ENCODE measurements at places on chromosomes 3 and 15.
A peak's percentile ranks its signal among the peaks of the same experiment; 100 is the strongest.

DNA sequence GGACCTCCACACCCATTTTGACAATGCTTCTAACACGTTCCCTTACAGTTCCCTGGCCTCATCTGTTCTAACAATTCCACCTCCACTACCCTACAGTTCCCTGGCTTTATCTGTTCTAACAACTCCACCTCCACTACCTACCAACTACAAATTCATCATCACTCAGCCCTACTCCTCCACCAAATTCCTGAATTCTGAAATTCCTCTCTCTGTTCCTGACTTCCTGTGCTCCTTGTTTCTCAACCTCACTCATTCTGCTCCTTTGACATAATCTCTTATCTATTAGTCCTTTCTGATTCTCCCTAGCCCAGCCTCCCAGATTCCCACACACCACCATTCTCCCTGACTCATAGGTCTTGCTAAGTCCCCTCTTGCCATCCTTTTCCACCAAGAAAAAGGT lies 22.5 kb downstream of the UPK1B start:
- DNase-seq: no peak

DNA sequence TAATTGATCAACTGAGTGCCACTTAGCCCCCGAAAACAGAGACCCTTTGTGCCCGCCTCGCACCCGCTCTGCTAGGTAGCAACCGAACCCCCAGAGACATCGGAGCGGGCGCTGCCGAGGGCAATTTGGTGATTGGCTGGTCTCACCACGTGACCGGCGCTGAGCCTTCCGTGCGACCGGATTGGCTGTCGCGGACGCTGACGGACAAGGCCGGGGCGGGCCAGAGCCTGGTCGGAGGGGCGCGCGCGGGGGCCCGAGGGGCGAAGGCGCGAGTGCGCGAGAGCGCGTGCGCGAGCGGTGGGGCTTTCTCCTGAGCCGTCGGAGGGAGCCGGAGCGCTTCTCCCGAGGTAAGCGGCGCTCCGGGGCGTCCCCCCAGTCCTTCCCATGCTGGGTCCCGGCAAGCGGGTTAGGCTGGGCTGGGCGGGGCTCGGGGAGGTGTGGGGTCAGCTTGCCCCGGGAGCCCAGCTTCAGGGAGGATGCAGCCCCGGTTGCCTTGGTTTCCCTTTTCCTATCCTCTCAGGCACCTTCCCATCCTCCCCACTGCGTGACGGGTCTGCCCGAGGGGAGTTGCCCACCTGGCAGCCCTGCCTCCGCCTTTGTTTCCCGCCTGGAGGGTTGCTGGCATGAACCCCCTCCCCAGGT lies at the start of gene TMEM108:
TMEM108 (plus strand) TSS at position 303 of the 642 bp plus-strand sequence.
- peak; percentile 91 for DNase-seq

- no peak for DNase-seq
Observed at GRCh38 chr3:194306109-194306686, 44.9 kb downstream of the CPN2 start.

DNA sequence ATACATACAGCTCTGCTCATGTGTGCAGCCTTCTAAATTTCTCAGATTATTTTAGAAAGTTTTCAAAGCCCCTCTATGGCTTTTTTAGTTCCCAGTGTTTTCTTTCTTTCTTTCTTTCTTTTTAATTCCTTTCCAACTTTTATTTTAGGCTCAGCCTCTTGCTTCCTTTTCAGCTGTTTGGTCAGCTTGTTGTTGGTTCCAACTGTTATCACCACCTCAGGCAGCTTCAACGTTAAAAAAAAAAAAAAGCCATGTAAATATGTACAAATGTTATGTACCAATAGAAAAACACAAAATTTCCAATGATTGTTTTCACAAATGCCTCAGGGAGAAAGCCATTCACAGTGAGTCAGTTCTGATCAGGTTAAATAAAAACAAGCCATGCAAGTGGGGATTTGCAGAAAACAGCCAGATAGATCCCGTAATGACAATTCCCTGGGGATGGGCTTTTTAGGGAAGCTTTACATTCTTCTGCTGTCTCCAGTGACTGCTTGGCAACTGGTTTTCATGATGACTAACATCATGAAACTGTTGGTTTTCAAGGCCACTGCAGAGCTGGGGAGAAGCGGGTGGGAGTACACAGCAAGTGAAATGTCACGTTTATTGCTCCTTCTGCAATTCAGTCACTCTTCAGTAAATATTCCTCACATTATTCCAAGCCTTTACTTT lies 908.4 kb downstream of the EPHA3 start:
- no peak for DNase-seq

DNA sequence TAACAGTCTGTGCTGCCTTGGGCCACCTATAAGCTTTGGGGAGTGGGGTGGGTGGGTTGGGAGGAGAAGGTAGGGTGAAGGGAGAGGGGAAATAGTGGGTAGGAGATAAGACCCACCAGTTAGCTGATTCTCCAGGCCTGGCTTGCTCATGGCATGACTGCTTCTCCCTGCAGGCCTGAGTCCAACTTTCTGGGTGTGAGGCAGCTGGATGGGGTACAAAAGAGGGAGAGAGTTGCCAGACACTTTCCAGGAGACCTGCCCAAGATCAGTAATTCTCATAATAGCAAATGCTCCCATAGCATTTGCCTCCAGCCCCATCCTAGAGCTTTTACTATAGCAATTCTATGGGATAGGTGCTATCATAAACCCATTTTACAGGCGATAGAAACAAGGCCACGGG lies 7.7 kb downstream of the CGNL1 start:
- no peak for DNase-seq

GRCh38 chr3:173045770-173046382 lies 95.2 kb downstream of the SPATA16 start:
- DNase-seq: no peak

GRCh38 chr3:88046766-88047165 lies 12.0 kb downstream of the CGGBP1 start:
- no peak for DNase-seq

DNA sequence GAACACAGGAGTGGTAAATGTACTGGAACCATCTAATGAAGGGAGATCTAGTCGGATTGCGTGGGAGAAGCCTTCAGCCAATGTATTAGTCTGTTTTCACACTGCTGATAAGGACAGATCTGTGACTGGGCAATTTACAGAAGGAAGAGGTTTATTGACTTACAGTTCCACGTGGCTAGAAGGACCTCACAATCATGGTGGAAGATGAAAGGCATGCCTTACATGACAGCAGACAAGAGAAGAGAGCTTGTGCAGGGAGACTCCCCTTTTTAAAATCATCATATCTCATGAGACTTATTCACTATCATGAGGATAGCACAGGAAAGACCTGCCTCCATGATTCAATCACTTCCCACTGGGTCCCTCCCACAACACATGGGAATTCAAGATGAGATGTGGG lies 17.0 kb downstream of the HRG start:
- no peak for DNase-seq

- no peak for DNase-seq
Observed at GRCh38 chr3:156803952-156804741, 22.0 kb upstream of the LEKR1 start.

DNA sequence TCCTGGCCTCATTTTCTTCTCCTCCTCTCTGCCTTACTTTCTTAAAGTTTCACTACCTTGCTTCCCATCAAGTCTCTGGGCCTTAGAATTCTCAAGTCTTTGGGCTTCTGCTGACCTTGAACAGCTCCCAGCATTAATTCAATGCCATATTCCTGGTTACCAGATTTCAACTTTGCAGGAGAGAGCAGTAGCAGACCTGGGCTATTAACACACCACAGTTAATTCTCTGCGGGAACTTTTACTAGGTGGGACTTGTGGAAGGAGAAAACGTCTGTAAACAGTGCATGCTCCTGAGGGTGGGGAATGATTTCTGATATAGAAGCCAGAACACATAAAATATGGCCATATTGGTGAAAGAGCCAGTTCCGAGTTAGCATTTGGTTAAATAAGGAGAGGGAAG lies 214.6 kb downstream of the MEIS2 start:
- no peak for DNase-seq

- DNase-seq: no peak
Observed at GRCh38 chr15:63448266-63448665, 56.1 kb upstream of the USP3 start.

DNA sequence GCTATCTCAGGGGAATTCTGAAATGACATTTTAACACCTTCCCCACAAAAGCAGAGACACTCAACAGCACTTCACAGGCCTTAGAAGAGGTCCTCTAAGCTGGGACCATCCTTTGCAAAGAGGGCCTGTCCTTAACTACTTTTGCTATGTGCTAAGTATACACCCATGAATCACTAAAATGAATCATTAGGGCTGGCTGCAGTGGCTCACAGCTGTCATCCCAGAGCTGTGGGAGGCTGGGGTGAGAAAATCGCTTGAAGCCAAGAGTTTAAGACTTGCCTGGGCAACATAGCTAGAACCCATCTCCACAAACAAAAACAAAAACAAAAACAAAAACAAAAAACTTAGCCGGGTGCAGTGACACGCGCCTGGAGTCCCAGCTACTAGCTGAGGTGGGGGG lies 53.9 kb upstream of the MELTF start:
- no peak for DNase-seq

GRCh38 chr15:71743861-71744382 lies 66.4 kb upstream of the NR2E3 start:
- DNase-seq: peak; percentile 45

- no peak for DNase-seq
Observed at GRCh38 chr3:24624938-24625681, 130.5 kb upstream of the THRB start.

GRCh38 chr3:187076297-187076696 lies 63.0 kb downstream of the RPL39L start:
- no peak for DNase-seq

DNA sequence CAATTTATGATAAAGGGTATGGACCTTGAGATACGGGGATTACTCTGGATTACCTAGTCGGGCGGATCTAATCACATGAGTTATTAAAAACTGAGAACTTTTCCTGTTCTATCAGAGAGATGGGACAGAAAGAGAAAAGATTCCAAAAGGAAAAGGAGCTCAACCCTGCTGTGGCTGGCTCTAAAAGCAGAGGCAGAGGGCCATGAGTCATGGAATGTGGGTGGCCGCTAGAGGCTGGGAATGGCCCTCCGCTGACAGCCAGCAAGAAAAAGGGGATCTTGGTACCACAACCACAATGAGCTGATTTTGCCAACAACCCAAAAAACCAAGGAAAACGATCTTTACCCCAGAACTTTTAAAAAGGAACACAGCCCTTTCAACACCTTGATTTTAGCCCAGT lies 210.0 kb downstream of the MAGI1 start:
- DNase-seq: no peak

DNA sequence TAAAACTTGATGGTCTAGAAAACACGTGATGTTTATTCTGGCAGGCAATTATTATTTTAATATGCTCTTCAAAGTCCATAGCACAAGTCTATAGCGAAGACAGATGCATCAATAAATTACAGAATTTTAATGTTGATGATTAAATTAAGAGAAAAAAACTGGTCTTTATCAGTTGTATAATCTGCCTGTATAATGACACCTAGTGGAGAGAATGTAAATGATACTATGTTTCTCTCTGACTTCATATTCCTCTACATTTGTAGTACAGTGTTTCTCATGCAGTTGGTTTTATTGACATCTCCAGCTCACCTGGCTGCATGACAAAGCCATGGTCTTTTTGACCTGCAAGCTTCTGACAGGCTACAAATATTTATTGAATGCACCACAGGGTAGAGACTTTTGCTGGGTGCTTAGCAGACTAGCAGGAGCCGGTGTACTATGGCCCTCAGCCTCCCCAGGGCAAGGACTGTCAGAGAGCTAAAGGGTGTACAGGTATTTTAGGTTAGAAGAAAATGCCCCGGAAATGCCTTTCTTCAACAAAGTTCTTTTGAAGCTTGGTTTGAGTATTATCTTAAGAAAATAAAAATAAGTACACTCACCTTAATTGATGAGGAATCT lies 289.9 kb downstream of the GAP43 start:
- DNase-seq: no peak

DNA sequence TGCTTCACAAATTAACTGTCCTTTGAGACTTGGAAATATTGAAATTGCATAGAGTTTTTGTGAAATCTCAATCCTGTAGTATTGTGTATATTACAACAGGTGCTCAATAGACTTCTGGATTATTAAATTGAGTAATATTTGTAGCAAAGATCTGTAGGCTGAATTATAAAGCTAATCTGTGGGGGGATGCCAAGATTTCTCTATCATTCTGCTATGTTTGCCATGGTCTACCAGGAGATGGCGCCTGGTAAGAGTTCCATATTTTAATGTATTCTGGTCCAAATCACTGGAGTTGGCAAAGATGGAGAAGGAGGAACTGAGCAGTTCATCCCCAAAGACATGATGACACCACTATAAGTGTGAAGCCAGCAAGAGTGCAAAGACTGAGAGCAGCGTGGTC lies 340.9 kb upstream of the TPRG1 start:
- DNase-seq: no peak

GRCh38 chr3:76039431-76039830 lies 254.1 kb upstream of the ZNF717 start:
- no peak for DNase-seq

GRCh38 chr3:46854555-46854991 lies 8.7 kb downstream of the MYL3 start:
- DNase-seq: peak; percentile 60

- no peak for DNase-seq
Observed at GRCh38 chr15:40008061-40008765, 30.8 kb downstream of the SRP14 start.

DNA sequence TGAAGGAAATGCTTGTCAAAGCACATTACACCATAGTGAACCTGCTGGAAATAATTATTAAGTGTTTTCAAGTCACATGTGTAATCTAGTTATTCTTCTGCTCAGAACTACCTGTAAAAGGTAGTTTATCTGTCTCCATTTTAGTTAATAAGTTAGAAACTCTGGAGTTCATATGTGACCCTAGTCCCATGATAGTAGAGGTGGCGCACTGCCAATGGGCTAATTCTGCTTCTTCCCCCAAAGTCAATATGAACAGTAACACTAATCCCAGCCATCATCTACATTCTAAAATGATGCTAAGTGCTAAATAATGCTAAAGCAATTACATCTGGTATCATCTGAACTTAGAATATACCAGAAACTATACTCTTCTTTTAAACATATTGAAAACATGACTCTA lies 361.0 kb upstream of the NECTIN3 start:
- DNase-seq: no peak

- DNase-seq: peak; percentile 25
Observed at GRCh38 chr3:186525369-186526255, 18.6 kb downstream of the CRYGS start.

DNA sequence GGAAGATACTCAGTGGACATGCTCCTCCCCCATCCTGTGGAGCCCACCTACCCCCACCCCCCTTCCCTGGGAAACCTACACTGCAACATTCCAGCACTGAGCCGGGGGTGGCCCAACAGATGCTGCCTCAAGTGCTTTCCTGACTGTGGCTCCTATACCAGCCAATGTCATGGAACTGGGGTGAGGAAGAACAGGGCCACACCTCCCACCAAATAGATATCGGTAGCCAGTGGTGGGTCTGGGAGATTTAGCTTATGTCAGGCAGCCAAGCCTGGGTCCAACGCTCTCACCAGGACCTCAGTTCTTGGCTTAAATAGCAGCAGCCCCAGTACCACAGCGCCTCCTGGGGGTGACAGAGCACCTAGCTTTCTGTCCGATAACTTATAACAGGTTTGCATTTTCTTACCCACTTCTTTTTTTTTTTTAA lies 30.3 kb downstream of the CDC25A start:
- no peak for DNase-seq

- DNase-seq: no peak
Observed at GRCh38 chr3:161852744-161853143, 356.1 kb downstream of the OTOL1 start.

- DNase-seq: no peak
Observed at GRCh38 chr3:141250828-141251227, 19.2 kb downstream of the PXYLP1 start.

- DNase-seq: no peak
Observed at GRCh38 chr3:146387566-146387965, 81.8 kb downstream of the PLSCR2 start.

All from kidney (tissue), 22 donors.